ENCODE measurements at places on chromosomes 5 and 9. TPM values are rescaled to one million over a fixed set of nuclear protein-coding genes. Genes with fewer than 3 reads are reported as not detected.
A peak's percentile ranks its signal among the peaks of the same experiment; 100 is the strongest.

GRCh38 chr5:107092695-107093094 lies 578.0 kb downstream of the EFNA5 start:
- DNase-seq: no peak

- DNase-seq: no peak
Observed at GRCh38 chr9:115033800-115034199, 84.2 kb downstream of the TNC start.

GRCh38 chr9:20144197-20144596 lies 355.4 kb upstream of the SLC24A2 start:
- DNase-seq: no peak

DNA sequence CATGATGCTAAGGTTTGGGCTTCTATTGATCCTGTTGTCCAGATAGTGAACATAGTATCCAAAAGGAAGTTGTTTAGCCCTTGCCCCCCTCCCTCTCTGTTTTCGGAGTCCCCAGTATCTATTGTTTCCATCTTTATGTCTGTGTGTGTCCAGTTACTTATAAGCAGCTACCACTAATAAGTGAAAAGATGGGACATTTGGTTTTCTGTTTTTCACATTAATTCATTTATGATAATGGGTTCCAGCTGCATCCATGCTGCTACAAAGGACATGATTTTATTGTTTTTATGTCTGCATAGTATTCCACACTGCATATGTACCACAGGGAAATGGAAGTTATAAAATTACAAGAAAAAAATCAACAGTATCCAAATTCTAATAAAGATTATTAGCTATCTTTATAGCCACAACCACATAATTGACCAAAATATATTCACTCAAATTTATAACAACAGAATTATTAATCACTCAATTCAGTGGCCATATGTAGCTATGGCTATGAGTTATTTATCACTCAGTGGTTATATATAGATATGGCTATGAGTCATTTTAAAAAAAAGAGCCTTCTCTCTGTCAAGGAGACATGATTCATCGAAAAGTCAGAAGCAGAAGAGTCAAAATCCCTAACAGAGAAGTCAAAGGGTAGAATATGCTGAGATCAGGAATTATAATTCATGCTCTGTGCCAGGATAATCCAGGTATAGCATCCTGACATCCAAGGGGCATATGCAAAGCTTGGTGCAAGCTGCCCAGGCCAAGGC lies 367.5 kb downstream of the DEPDC1B start:
- no peak for DNase-seq

Gene HCN1
- 0.12 TPM for total RNA-seq

- DNase-seq: no peak
Observed at GRCh38 chr9:5479994-5480694, 29.8 kb downstream of the CD274 start.

Gene CTNND2
- 131 TPM for total RNA-seq

GRCh38 chr9:111298731-111299598 lies 31.1 kb downstream of the OR2K2 start:
- peak; percentile 26 for DNase-seq

DNA sequence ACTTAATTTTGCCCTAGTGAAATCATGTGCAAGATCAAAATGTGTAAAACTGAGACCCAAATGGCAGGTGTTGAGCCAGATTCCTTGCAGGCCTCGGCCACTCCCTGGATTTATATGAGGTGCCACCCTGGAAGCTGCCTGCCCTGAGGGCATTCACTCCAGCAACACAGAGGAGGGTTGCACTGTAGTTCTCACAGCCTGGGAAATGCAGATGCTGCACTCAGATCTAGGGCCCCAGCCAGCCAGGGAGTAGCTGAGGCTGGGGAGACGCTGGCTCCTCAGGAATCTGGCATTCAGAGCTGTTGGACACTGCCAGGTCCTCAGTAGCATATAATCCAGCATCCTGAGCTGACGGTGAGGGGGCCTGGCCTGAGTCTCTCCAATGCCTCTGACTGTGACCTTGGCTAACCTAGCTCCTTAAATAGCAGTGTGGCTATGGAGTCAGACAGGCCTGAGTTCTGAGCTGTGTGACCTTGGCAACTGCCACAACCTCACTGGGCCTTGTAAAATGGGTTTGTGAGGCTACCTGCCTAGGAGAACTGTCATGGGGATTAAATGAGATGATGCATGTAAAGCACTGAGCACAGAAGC lies 8.7 kb downstream of the KCNMB1 start:
- DNase-seq: no peak

GRCh38 chr5:168979135-168979534 lies 321.8 kb downstream of the SLIT3 start:
- DNase-seq: peak; percentile 19

Gene GLRA1
- not detected for total RNA-seq
